ENCODE measurements at places on chromosomes 3 and 15.

DNA sequence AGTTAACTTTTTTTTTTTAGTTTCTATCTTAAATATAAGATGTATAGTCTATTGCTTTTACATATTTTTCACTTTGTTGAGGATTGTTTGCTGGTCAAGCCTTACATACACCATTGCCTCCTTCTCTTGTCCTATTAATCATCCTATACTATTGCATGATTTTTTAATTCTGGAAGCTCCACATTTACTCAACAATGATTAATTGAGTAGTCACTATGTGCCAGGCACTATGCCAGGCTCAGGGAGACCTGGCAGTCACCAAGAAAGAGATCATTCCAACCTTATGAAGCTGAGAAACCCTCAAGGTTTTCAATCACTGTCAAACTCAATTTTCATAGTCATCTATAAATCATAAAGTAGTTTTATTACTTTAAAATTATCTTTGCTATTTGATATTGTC is 626.2 kb downstream of the IGSF11 start:
- no peak for DNase-seq

DNA sequence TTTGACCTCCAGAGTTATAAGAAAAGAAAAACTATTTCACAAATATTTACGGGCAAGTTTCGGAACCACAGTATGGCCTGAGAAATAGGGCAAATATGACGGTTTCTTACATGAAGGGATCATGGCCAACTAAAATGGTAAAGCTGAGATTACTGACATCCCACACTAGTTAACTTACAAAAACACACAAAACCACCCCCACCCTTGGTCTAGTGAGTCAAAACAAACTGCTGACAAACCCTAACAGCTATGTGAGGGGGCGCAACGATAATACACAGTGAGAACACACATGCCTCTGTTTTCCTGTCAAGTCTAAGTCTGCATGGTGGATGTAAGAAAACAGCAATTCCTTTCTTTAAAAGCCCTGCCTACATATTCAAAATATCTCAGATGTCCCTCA is 32.3 kb downstream of the CBLB start:
- DNase-seq, result no peak

- DNase-seq, result no peak
These were observed 170.2 kb upstream of the SMAD3 start for GRCh38 chr15:66894986-66895780.

DNA sequence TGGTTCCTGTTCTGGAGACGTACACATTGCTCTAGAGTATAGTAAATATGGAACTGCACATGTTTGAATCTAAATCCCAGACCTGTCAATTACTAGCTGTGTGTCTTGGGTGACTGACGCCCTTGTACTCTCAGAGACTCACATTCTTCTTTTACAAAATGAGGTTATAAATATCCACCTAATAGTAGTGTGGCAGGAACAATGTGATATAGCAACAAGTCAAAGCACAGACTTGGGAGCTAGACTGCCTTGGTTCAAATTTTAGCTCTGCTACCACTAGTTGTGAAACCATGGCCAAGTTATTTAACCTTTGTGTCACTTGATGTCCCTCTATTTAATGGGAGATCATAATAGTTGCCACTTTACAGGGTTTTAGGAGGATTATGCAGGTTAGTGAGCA is 245.6 kb downstream of the CPNE4 start:
- DNase-seq, result no peak

DNA sequence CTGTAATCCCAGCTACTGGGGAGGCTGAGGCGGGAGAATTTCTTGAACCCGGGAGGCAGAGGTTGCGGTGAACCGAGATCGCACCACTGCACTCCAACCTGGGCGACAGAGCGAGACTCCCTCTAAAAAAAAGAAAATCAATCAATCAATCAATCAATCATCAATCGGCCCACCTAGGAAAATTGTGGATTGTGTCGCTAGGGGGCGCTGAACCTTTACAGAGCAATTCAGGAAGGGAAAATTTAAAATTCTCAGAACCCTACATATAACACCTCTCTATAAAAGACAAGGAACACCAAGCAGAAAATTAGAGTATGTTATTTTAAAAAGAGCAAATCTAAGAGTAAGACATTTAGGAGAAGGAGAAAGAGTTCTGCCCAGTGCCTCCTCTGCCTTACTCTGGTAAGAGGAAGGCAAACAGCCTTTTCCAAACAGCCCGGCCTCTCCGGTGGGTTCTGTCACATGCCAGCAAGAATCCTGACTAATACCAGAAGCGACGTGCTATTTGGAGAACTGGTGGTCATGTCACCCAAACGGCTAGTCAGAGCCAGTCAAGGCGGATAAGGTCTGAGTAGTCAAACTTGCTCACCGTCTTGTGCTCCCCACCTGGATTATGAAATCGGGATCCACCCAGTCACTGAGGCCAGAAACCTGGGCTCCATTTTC is 22.3 kb upstream of the SMCO1 start:
- DNase-seq, result no peak

DNA sequence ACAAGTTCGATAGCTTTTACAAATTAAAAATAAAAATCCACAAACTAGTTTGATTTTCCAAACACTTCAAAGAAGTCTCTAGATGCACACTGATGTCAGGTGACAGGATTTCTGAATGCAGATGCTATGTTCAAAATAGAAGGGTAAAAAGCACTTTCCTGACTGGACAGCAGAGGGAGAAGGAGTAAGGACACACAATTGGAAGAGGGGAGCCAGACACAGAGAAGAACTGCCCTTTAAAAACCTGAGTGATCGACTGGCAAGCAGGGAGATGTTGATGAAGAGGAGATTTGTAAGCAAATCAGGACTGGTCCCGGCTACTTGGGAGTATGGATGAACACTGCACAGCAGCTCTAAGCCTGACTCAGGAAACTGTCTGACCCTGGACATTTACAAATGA is 612.8 kb downstream of the MAGI1 start:
- DNase-seq, result no peak

DNA sequence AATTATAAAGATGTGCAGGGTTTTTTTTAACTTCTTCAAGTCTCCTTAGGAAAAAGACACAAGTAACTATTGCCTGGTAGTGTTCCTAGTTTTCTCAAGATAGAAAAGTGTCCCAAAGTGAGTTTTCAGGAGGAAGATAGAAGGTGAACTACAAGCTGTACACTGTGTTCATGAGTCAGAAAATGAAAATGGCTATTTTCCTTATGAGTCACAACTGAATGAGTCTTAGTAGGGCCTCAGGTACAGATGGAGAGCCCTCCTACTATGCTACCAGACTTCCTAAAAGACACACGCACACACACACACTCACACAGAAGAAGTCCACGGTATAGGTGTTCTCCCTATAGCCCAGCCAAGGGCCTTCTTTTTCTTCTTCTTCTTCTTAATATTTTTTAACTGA is 3.1 kb downstream of the MYO1E start:
- DNase-seq, result no peak

DNA sequence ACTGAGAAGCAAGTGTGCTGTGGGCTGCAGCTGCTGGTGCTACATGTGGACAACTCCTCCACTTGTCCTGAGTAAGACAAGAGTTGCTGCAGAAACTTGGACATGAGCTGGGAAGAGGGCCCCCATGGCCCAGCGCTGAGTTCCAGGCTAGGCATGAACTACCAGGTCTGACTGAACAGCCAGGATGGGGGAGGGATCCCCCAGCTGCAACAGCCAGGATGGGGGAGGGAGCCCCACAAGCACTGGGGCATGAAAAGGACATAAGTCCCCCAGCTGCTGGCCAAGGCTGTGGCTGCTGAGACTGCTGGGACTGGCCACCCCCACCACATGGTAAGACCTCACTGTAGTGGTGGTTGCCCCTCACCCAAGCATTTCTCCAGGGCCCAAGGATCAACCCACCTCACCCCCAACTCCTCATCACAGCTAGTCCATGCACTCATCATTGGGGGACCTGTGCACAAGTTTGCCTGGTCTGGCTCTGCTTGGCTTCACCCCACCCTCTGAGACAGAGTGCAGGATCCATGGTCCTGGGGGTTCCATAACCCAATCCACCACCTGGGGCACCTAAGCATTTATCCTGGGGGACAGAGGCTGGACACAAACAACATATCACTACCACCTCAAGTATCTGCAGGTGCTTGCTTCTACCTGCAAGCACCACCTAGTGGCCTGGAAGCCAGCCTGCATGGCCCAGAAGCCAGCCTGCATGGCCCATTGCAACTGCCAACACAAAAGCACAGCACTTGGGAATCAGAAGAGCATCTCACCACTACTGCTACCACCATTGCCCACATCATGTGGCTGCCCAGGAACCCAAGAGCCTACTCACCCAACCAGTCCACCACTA is 84.5 kb upstream of the STT3B start:
- DNase-seq, result no peak

GRCh38 chr3:141011997-141012262 is 39.2 kb upstream of the SPSB4 start:
- DNase-seq, result no peak

- no peak for DNase-seq
These were observed 208.4 kb upstream of the CGNL1 start for GRCh38 chr15:57167821-57168395.

DNA sequence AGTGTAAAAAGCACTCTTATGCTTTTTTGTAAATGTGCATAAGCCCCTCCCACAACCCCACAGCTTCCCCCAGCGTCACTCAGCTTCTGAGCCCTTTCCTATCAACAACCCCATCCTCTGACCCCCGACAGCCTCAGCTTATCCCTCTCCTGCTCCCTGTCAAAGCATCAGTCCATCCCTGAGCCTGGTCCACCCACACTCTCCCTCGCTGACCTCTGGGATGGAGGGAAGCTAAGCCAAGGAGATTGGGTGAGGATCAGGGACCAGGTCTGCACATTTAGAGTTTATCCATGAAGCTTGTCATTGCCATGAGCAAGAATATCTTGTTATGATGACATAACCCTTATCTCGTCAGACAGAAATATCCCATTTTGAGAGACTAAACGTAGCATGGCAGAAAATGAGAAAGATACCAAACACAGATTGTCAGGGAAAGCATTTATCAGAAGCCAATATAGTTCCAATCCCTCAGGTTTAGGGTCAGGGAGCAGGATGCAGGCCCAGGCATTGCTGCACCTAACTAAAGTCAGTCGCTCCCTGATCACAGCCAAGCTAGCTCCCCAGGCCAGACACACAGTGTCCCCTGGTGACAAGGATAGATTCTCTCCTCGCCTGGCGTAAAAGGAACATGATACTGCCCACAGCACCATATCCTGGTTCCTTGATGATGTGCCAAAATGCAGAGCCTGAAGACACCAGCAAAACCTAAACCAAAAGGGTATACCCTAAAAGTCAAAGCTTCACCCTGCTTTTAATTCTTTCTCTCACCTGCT is 66.9 kb downstream of the DCLK3 start:
- DNase-seq, result no peak

GRCh38 chr3:62379321-62379798 is 6.0 kb upstream of the FEZF2 start:
- DNase-seq, result no peak

DNA sequence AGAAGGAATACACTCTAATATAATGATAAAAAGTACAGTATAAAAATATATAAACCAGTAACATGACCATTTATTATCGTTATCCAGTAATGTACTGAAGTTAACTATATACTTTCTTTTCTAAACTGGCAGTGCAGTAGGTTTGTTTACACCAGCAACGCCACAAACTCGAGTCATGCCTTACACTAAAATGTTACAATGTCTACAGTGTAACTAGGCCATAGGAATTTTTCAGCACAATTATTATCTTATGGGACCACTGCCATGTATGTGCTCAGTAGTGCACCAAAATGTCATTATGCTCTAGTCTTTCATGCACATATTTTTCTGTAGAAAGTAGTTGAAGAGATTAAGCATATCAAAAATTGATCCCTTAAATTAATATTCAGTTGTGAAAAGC is 609.8 kb upstream of the BCHE start:
- no peak for DNase-seq

GRCh38 chr15:73767806-73768501 is 14.8 kb upstream of the INSYN1 start:
- DNase-seq, result no peak

DNA sequence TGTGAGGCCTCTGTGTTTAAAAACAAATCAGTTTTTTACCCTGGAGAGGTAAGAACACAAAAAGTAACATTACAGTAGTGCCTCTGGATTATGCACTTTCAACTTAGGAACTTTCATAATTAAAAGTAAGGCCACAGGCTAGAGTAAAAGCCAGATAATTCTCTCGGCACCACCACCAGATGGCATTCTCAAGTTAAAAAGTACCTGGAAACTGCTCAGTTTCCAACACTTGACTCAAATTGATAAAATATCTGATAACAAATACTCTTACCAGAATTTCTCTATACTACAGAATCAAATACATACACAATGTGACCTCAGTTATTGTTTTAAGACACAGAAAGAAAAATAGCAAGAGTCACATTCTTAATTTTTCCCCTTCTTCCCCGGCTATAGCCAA is 19.9 kb downstream of the SPICE1 start:
- DNase-seq, result peak; percentile 7

- no peak for DNase-seq
These were observed 5.6 kb downstream of the CLSTN2 start for GRCh38 chr3:139940622-139941021.

DNA sequence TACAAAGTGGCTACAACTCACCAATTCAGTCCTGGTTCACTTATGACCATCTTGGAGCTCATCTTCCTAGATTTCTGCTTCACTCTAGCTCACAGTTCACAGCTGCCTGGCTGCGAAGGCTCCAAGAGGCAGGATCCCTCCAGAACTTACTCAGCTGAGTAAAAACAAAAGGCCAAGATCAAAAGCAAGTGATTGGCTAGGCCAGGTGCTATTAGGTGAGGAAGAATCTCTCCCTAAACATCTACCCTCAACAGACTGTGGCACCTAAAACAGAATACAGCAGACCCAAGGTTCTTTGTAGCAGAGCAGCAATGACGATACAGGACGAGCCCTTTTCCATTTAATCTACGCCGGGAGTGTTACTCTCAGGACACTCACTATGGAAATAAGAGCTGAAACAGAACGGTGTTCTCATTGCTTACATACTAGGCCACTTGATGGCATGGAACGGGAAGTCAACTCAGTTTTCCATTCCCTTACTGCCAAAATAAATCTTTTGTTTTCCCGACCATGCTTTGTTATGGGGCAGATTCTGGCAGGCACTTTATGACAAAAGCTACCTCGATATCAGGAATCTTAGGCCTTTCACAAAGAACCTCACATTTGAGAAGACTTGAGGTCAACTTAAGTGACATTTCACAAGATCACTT is 901 bp downstream of the ICE2 start:
- DNase-seq, result no peak

- no peak for DNase-seq
These were observed 4.0 kb upstream of the AEN start for GRCh38 chr15:88617031-88617722.

DNA sequence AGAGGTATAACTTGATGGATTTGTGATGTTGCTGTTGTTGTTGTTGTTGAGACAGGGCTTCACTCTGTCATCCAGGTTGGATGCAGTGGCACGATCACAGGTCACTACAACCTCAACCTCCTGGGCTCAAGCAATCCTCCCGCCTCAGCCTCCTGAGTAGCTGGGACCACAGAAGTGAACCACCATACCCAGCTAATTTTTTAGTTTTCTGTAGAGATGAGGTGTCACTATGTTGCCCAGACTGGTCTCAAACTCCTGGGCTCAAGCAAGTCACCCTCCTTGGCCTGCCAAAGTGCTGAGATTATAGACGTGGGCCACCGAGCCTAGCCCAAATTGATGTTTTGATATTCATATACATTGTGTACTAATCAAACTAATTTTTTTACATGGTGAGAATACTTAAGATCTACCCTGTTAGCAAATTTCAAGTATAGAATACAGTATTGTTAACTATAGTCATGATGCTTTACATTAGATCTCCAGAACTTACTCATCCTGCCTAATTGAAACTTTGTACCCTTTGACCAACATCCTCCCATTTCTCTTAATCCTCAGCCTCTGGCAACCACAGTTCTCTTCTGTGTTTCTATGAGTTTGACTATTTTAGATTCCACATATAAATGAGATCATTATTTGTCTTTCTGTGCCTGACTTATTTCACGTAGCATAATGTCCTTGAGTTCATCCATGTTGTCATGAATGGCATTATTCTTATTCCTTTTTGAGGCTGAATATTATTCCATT is 23.2 kb downstream of the LMCD1 start:
- no peak for DNase-seq

Measured in NCI-H1694 (cell line).